Daoy (cell line): ENCODE measurements at places on chromosomes 12 and 14. TPM values are rescaled to one million over a fixed set of nuclear protein-coding genes. Genes with fewer than 3 reads are reported as not detected.

SART3 gene
- 66.8 and 75.9 TPM in 2 replicates for total RNA-seq

IL22 gene
- total RNA-seq = not detected in 2 replicates

GRCh38 chr14:57066463-57066862, 202.2 kb downstream of the EXOC5 start:
- DNase-seq = no peak

- DNase-seq = no peak
These were observed 141.6 kb downstream of the GPHN start for GRCh38 chr14:66649498-66649897.

DNA sequence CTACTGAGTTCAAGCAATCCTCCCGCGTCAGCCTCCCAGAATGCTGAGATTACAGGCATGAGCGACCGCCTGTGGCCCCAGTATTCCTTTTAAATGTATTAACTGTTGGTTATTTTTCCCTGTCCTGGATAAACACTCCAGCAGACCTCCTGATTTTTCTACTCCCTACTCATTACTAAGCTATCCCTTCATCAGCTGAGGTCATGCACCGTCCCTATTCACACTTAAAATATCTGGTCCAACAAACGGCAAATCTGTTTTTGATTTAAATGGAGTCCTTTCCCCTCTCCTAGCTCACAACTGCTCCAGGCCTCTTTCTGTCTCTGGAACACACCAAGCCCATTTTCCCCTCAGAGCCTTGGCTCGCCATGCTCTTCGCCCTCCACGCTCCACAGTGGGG, 1003.3 kb upstream of the TMEM132C start:
- no peak for DNase-seq

GRCh38 chr14:61719344-61720293, 24.3 kb downstream of the HIF1A start:
- DNase-seq = no peak

DNA sequence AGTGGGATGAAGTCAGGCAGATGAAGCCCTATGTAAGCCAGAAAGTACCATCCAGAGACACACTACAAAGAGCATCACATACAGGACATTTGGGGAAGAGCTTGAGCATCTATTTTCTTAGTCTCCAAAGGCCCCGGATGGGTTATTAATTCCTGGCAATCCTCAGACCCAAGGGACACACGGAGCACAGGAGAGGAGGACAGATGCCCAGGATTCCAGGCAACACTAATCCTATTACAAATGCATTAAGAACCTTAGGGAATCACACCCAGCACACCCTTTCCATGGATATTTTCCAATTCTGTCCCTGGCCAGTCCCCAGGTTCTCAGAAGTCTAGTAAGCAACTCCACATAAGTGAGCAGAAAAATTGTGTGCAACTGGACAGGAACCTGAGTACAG, 65.9 kb downstream of the CMKLR1 start:
- no peak for DNase-seq
